ENCODE measurements at places on chromosomes 16 and 17. TPM values are rescaled to one million over a fixed set of nuclear protein-coding genes. Genes with fewer than 3 reads are reported as not detected.

- no peak for DNase-seq
These were observed 16.2 kb downstream of the CDC27 start for GRCh38 chr17:47172696-47173565.

DNA sequence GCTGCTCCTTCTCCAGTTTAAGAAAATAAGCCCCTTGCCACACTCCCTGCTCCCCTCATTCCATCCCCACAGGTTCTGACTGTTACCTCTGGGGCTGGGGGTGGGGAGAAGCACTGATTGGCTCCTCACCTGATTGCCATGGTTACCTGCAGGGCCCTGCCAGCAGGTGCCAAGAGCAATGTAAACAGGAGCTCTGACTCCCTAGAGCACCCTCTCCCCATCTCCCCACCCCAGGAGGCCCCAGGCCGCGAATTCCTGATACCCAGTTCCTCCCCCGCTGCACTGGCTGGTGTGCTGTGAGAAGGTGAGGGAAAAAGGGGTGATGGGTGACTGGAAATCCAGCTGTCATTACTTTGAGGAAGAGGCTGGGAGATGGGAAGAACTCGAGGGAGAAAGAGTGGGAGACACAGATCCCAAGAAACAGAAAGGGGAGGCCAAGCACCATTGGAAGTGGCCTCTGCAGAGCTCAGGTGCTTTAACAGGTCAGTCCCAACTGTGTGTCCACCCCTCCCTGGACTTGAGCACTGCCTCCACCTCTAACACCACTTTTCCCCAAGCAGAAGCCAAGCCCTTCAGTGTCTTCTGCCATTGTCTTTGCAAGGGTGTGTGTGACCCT, 4.5 kb downstream of the PCGF2 start:
- no peak for DNase-seq

DNA sequence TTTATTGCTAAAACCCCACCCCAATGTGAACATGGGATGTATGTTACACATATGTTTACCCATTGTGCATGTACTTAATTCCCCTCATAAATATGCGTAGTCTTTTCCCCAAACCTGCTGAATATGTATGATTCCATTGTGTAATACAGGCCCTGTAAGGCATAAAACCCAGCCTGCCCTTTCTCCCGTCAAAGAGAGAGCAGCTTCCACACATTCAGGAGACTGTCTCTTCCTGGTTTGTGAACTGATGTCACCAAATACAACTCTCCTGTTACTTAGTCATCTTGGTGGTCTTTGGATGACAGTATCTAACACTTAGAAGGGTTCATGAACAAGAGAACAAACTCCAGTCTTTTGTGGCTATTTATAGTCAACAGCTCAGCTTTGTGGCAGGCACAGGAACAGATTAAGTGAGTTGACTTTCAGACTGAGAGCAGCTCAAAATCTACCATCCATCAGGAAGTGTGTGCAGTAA, 24.7 kb upstream of the TMC7 start:
- no peak for DNase-seq

DNA sequence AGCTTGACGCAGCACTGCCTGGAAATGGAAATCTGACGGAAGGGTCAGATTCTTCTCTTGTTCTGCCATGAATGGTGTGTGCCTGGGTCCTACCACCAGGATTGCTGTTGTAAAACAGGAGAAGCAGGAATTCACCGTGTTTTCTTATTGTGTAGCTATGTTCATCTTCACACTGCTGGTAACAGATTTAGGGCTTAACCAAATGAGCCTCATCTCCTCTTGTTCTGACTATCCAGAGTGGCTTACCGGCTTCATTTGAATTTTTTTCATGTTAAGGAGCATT, 97.3 kb upstream of the CHMP6 start:
- DNase-seq = no peak

- DNase-seq = no peak
These were observed 10.9 kb downstream of the OGFOD1 start for GRCh38 chr16:56462064-56462796.

GRCh38 chr17:19948116-19948943, 29.3 kb downstream of the AKAP10 start:
- DNase-seq = no peak

DNA sequence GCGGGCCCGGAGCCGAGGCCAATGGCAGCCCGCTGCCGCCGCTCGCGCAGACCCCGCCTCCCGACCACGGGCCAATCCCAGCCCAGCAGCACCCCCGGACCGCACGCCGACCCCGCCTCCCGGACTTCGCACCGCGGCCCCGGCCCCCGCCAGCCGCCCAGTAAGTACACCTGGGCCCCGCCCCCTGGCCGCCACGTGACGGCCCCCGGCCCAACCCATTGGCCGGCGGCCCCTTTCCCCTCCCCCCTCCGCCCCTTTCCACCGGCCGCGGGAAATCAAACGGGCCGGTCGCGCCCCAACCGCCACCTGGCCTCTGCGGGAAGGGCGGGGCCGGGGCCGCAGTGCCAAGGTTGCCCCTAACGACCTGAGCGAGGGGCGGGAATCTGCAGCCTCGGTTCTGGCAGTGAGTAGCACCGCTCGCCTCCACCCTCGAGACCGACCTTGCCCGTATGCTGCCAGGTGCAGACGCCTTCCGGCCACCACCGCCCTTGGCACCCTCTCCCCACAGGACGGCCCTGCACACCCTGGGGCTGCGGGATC, at the start of gene YBX2:
Gene YBX2 (minus strand): TSS at position 26 of the 540 bp plus-strand sequence. CDS start 139 bp downstream, outside the sequence.
- DNase-seq = no peak

DNA sequence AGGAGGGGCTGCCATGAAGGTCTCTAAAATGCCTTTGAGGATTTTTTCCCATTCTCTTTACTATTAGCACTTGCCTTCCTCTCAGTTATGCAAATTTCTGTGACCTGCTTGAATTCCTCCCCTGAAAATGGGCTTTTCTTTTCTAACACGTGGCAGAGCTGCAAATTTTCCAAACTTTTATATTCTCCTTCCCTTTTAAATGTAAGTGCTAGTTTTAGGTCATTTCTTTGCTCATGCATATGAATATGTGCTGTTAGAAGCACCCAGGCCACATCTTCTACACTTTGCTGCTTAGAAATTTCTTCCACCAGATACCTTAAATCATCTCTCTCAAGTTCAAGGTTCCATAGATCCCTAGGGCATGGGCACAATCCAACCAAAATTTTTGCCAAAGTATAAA, 11.8 kb downstream of the CLEC10A start:
- DNase-seq = no peak

- DNase-seq = no peak
These were observed 1.9 kb upstream of the MT1B start for GRCh38 chr16:56649820-56650219.

DNA sequence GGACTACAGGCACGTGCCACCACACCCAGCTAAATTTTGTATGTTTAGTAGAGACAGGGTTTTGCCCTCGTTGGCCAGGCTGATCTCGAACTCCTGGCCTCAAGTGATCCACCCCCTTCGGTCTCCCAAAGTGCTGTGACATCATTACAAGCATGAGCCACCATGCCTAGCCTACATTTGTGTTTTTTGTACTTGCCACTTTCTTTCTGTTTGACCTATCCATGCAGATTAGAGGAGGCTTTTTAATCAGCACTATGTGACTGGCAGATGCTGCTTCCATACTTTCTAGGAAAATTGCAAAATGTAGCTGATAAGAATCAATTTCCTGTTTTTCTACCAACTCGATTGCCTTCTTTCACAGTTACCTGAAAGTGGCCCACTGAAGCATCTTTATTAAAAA, 57.3 kb downstream of the B9D1 start:
- no peak for DNase-seq

- no peak for DNase-seq
These were observed 273.8 kb downstream of the FOXL1 start for GRCh38 chr16:86852135-86852534.

- no peak for DNase-seq
These were observed 215.4 kb downstream of the UTP18 start for GRCh38 chr17:51475730-51476129.

GRCh38 chr17:2181206-2181896, 122.2 kb downstream of the SMG6 start:
- peak; percentile 85 for DNase-seq

GRCh38 chr17:45234641-45235415, 13.1 kb downstream of the FMNL1 start:
- DNase-seq = no peak

DNA sequence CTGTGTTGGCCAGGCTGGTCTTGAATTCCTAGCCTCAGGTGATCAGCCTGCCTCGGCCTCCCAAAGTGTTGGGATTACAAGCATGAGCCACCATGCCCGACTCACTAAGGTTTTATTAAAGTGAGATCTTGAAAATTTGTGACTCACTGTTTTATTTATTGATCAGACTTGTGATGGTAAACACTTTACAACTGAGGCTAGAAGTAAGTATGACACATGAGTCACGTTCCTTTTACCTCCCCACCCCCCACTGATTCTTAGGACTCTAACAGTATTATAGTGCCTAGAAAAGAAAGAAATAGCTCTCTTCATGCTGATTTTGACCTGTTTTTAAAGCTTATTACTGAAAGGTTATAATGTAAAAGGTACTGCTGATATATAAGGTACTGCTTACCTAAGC, 160.6 kb downstream of the TANC2 start:
- no peak for DNase-seq

- DNase-seq = no peak
These were observed 117.0 kb downstream of the AATF start for GRCh38 chr17:37065486-37066321.

- no peak for DNase-seq
These were observed 668 bp upstream of the UNK start for GRCh38 chr17:75783803-75784472.

- no peak for DNase-seq
These were observed 279.0 kb upstream of the IRX5 start for GRCh38 chr16:54651440-54652195.

GRCh38 chr16:50702725-50703124, 9.3 kb downstream of the NOD2 start:
- DNase-seq = no peak

DNA sequence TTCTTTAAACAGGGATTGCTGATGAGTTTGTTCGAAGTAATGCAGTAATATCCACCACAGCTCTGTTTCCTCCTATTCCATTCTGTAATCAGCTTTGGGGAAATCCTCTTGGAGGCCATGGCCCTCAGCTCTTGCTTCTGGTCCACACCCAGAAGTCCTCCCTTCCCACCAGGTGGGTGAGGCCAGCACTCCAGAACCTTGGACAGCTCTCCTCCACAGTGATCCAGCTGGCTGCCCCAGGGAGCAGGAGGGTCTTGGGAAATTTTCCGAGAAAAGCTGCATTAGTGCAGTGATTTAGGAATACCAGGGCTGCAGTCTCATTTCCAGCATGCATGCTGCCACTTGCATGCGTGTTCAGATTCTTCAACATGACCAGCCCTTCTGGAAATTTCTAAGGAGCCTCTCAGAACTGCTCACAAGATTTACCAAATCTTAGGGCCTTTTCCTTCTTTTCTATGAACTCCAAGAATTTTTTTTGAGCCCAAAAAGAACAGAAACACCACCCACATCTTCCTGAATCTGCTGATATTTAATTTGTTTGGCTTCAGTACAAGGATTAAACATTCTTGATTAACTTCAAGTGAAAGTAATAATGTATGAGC, 4.2 kb downstream of the SMPD3 start:
- peak; percentile 43 for DNase-seq

GRCh38 chr17:37160944-37161343, 212.2 kb downstream of the AATF start:
- DNase-seq = no peak

DNA sequence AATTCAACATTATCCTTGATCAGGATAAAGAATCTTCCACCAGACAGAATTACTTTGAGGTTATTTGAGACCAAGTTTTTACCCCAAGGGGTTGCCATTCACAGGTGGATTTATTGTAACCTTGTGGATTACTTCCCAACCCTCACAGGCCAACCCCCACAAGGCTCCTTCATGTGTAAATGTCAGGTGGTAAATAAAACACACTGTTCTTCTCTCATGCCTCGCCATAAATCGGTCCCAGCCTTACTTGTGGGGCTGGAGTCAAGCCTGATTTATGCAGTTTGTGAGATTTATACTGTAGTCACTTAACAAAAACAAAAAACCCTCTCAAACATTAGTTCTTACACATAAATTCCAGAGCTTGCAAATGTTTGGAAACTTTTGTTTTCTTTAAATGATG, 98.6 kb upstream of the IRX3 start:
- no peak for DNase-seq

DNA sequence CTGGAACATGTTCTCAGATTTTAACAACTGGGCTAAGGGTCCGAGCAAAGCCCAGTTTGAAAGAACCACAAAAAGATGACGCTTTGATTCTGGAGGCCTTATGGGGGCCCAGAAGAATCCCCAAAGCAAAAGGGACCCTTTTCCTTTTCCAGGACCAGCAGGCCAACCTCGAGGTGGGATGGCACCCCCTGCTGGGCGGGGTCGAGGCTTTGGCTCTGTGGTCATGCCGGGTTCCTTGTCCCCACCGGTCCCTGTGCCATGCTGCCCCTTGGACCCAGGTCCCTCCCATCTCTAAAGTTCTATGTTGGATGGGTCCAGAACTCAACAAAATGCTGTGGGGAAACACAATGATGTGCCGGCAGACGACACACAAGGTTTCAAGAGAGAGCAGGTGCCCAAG, 30.9 kb downstream of the TMEM204 start:
- no peak for DNase-seq

DNA sequence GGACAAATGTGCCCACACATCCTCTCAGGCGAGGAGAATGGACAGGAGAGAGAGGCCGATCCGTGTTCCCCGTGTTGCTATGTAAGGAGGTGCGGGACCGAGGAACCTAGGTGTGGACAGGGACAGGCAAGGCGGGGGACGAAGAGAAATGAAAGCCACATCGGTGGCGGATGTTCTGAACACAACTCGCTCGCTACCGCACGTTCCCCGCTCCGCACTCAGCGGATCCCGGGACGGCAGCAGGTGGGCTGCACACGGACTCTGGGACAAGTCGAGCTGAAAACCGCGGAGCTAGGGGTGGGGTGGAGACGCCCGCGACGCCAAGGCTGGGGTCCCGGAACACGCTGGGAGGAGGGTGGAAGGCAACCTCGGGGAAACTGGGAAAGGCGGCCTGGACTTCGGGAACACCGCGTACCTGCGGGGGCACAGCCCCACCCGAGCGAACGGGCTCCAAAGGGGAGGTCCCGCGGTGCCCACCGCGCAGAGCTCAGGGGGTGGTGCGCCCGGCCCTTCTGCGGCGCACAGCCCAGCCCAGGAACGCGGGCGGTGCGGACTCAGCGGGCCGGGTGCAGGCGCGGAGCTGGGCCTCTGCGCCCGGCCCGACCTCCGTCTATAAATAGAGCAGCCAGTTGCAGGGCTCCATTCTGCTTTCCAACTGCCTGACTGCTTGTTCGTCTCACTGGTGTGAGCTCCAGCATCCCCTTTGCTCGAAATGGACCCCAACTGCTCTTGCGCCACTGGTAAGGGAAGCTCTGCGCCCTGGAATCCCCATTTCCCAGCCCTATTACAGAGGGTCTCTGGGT, at the start of gene MT1E:
Gene MT1E (plus strand): TSS at position 642 of the 803 bp plus-strand sequence. CDS start 71 bp downstream, at position 713.
- DNase-seq = no peak

The PABPN1L gene
- not detected for polyA plus RNA-seq

The TNFRSF17 gene
- polyA plus RNA-seq = not detected

The LRRC3C gene
- not detected for polyA plus RNA-seq

The EVPLL gene
- 0.45 TPM for polyA plus RNA-seq

The AANAT gene
- not detected for polyA plus RNA-seq

The CD300LD gene
- not detected for polyA plus RNA-seq

The MYH1 gene
- 5.8 TPM for polyA plus RNA-seq

The CD79B gene
- polyA plus RNA-seq = not detected

The BCO1 gene
- not detected for polyA plus RNA-seq

The TMC8 gene
- 3.1 TPM for polyA plus RNA-seq

The ZSCAN10 gene
- polyA plus RNA-seq = not detected

The RPL19 gene
- 2,599 TPM for polyA plus RNA-seq

The CYB561 gene
- 13.6 TPM for polyA plus RNA-seq

Measured in muscle of arm (tissue), 14 donors.